Ecto neural progenitor cell (in vitro differentiated cells): ENCODE measurements at places on chromosomes 7 and 10.

GRCh38 chr7:48424731-48425130 is 253.5 kb downstream of the ABCA13 start:
- DNase-seq = no peak

DNA sequence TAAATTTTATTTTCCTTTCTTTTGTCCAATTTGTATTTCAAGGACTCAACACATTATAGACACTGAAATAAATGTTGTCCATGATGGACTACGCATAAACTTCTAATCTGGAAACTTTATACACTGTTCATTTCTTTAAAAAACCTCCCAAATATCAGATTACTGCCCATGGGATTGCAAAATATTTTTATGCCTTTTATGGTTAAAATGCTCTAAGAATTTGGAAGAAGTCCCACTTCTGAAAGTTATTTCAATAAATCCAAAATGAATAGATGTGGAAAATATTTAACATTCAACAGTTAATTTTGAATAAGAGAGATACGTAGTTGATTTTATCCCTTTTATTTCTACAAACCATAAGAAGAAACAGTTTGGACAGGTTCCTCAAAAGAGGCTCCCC is 46.1 kb downstream of the CABCOCO1 start:
- DNase-seq = no peak

DNA sequence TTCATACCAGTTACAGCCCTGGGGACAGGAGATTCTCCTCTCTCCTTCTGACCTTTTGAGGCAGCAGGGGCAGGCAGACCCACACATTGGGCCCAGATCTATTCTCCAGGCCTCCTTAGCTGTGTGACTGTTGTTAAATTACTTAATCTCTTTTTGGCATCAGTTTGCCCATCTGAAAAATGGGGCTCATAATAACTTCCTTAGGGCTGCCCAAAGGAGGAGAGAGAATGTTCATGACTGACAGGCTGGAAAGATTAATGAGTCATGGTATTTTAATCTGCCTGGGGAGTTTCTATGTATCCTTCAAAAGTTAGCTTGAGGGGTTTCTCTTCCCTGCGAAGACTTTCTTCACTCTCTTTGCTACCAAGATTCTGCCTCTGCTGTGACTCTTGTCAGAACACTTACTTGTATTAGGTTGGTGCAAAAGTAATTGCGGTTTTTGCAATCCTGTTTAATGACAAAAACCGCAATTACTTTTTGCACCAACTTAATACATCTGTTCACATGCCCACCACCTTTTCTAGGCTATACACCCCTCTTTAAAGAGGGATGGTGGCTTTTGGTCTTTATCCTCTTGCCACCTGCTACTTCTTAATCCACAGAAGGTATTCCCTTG is 83.4 kb downstream of the ARID5B start:
- DNase-seq = no peak

GRCh38 chr10:98331885-98332284 is 63.9 kb upstream of the LOXL4 start:
- no peak for DNase-seq

DNA sequence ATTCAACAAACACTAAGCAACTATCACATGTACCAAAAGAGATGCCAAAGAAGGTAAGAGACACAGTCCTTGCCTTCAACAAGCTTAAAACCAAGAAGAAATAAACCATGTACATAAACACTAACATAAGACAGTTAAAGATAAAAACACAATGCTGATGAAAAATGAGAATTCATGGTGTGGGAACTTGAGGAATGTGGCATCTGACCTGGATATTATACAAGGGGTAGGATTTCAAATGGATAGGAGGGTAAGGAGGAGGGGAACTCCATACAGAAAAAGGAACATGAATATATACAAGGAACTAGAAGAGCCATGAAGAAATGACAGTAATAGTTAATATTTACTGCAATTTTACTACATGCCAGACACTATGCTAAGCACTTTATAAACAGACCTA is 11.0 kb downstream of the HIBADH start:
- DNase-seq = no peak

- DNase-seq = no peak
Measured at GRCh38 chr10:62000726-62001125, 99.2 kb downstream of the ARID5B start.

DNA sequence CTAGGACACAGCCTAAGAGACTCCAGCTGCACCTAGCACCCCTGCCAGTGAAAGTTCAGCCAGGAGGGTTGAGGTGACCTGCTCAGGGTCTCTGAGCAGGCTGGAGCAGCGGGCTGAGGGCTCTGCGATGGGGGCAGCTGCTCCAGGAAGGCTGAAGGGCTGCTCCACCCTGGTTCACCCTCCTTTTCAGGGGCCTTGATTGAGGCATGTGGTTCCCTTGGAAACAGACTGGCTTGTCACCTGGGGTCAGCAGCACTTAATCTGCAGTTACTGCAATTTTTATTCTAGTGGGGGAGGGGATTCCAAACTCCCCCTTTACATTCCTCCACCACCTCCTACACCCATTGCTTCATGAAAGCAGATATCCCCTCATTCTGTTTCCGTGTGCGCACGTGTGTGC is 85.3 kb upstream of the UNC5B start:
- DNase-seq = peak; percentile 44

DNA sequence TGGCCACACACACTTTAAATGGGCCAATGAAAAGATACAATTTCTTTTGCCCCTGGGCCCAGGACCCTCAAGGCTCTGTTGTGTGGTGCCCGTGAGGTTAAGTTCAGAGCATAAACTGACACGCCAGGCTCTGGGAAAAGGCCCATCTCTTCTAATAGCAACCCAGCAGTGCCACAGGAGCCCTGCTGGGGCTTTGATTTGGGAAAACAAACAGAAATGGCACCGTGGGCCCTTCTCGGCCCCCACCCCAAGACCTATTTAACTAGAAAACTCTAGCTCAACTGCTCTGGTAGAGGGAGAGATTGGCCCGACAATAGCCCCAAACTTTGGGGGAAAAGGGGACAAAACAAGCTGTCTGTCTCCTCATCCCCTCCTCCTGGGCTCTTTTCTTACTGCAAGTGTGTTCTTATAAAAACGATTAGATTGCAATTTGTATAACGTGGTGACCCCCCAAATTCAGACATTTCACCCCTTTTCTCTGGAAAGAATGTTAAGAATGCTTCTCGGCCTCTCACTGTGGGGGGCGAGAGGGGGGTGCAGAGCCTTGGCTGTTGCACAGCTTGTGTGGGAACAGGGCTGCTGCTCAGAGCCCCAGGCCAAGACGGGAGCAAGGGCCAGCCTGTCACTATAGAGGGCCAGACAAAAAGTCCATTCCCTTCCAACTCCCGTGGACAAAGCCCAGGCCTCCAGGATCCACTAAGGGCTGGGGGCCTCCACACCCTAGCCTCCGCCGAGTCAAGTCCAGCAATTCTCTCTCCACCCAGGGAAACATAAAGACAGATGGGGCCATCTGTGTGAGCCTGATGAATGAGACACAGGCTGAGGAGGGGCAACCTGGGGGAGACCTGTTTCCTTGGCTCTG is 26.8 kb downstream of the DPCD start:
- no peak for DNase-seq

DNA sequence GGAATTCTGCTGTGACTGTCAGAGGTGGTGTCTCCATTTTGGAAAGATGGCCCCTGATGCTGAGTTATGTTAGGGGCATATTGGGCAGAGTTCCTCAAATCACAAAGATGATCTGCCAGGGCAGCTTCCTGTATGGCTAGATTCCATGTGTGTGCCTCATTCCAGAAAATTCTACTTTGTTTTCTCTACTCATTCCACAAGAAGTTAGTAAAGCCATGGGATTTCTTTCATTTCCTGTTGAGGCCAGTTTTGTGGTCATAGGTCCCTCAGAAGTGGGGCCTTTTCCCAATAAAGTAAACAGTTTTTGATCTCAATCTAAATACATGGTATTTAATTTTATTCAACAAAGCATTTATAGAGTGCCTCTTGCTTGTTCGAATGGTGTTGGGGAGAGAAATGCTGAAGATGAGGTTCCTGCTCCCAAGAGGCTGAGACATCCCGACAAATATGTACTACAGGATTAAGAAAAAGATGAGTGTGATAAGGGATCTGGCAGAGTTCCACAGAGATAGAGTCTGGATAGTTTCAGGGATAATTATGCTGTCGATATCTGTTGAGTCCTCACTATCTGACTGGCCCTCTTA is 33.0 kb downstream of the MINDY4 start:
- DNase-seq = no peak

GRCh38 chr10:64306729-64307327 is 785.6 kb downstream of the REEP3 start:
- DNase-seq = no peak

DNA sequence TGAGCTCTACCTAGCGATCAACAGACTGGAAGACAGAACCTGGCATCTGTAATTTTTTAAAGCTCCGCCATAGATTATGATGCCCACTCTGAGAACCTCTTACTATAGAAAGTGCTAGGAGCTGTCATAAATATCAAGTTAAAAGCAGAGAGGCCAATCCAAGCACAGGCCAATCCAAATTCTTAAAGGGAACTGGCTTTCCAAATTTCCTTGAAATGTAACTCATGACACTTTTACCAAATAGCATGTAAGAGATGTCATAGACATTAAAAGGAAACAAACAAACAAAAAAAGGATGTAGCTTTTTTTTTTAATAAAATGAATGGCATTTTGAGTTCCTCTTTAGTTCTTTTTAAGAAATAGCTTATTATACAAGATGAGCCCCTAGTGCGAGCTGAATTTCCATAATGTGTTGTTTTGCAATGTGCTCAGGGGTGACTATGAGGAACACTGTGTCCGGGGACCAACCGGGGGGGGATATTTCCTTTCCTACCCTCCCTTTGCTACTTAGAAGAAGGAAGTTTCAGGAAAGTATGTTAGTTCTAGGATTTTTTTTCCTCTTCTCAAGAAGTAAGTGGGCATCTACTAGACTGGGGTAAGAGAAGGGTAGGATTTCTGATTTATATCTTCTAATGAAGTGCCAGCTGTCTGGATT is 23.7 kb upstream of the MRC1 start:
- no peak for DNase-seq
